ENCODE measurements at places on chromosomes 16 and 17.

DNA sequence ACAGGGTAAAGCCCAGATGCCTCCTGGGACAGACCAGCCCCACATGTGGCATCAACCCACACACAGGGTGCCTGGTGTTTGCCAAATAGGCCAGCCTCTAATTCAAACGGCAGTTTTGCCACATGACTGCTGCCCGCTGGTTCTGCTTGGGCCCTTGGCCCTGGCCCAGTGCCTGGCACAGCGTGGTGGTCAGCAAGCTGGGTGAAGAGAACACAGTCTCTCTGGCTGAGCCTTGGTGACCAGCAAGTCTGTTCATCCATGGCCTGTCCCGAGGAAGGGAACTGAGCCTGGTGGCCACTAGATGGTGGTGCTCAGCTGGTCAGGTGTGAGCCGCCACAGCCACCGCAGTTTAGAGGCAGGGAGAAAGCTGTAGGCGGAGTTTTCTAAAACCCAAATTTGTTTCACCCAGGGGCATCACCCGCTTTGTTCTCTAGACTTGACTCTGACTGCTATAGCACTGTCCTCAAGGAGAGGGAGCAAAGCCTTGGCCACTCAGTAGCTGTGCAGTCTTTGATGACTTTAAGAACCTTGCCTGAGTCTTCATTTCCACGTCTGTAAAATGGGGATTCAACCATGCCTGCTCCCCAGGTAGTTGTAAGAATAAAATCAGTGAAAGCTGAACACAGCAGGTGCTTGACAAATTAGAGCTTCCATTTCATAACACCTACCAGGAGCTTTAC is 4.7 kb upstream of the GFAP start:
- peak; percentile 28 for DNase-seq

- no peak for DNase-seq
These were observed 96.0 kb downstream of the WDR59 start for GRCh38 chr16:74888888-74889287.

DNA sequence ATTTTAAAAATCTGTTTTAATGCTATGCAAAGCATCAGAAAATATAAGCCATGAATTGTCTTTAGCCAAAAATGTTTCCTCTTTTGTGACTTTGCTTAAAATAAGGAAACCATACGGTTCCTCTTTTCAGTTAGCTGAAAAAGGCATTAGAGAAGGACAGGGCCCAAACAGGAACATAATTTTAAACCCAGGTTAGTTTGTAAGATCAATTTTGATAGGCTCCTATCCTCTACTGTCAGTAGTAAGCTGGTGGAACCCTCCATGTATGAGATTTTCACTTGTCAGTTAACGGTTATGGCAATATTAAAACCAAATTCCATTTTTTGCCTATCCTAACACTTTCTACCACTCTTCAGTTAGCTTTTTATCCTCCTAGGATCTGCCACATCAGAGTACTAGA is 4.3 kb downstream of the EVI2B start:
- no peak for DNase-seq

- no peak for DNase-seq
These were observed 226.6 kb downstream of the SPECC1 start for GRCh38 chr17:20235747-20236146.

GRCh38 chr16:48932216-48932855 is 322.4 kb upstream of the N4BP1 start:
- no peak for DNase-seq

GRCh38 chr17:54968988-54969332 is 395 bp downstream of the STXBP4 start:
- DNase-seq = no peak

DNA sequence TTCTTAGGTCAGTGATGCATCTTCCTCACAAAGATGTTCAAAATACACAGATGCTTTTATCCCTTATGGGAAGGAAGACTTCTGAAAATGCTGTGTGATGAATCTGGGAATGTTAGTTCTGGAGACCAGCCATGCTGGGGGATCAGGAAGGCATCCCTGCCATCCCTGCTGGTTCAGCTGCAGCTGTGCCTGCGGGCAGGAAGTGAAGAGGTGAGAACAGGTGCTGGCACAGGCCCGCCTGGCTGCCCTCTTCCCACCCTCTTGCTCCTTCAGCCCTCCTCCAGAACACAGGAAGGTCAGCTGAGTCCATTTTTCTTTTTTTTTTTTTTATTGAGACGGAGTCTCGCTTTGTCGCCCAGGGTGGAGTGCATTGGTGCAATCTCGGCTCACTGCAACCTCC is 15.2 kb downstream of the RAB11FIP3 start:
- no peak for DNase-seq

DNA sequence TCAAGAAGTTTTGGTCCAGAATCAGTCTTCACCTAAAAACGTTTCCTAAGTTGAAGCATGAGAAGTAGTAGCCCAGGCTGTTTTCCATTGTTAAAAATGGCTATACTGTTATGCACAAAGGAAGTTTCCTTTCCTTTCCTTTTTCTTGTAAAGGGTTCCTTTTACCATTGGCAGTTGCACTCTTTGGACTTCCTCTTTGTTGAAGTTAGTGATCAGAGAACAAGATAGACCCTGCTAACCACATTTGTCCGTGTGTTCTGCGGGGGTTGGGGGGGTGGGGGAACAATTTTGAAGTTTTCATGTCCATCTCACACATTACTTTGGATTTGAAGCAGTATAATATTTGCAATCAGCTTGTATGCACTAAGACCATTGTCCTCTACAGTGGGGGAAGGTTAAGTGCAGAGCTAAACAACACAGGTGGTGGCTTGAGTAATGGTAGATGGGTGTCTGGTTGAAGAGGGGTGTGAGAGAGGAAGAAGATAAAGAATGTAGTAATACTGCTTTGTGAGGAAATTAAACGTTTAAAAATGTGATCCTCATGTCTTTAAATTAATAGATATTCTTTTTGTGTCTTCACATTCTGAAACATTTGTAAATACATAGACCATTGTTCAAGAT is 1.4 kb downstream of the LPCAT2 start:
- no peak for DNase-seq

GRCh38 chr17:40782450-40782849 is at the start of gene KRT27:
Gene KRT27, minus strand, starts transcription at chr17:40782550. Its CDS starts 57 bp downstream, at chr17:40782493.
- DNase-seq = no peak

DNA sequence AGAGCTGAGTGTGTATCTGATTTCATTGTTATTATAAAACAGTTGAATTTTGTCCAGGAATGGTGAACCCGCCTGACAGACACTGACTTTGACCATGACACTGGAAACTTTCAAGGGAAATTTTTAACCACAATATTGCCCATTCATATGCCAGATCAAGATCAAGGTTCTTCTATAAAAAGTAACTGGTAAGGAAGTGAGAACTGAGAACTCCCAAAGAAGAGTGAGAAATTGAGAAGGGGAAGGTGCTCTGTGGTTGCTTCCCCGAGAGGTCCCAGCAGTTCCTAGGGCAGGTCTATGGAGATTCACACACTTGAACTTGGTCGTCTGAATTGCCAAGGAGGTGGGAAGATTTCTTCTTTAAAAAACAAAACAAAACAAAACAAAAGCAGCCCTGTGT is 27.3 kb downstream of the SLC6A4 start:
- DNase-seq = no peak

DNA sequence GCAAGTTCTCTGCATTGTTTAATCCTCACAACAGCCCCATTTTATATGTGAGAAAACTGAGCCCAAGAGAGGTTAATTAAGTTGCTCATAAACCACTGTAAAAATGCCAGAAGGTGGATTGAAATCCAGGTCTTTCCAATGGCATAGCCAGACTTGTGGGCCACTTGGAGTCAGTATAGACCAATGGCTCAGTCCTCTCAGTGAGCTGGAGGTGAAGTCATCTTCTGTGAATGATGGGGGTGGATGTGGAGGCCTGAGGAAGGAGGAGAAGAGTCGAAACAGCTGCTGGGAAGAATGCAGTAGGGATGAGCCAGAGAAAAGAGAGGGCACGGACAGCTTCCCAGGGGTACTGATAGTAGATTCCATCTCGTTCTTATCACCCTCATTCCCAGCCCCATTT is 213.4 kb downstream of the SOX9 start:
- DNase-seq = no peak

DNA sequence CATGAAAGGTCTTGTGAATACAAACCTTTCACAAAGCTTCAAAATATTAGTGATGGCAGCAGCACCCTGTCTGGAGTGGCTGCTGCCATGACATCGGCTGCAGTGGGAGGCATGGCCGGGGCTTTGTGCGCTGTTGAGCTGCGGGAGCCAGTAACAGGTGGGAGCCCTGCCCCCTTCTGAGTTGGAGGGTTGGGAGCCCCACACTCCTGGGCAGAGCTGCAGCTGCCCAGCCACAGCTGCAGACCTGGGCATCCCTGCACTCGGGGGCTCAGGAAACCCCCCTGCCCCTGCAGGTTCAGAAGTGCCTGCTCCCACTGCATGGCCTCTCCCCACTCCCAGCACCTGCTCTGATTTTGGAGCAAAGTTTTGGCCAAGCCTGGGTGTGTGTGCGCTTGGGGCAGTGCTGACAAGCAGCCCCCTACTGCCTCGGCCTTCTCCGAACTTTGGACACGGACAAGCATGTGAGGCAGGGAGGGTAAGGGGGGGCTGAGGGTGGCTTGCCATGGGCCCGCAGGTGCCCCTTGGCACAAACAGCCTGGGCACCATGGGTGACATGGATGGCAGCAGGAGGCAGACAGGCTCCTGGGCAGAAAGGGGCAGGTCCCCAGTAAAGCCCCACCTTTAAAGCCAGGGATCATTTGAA is 42.7 kb downstream of the IST1 start:
- DNase-seq = no peak

- DNase-seq = no peak
These were observed 5.7 kb downstream of the ADGRG1 start for GRCh38 chr16:57634171-57634570.

DNA sequence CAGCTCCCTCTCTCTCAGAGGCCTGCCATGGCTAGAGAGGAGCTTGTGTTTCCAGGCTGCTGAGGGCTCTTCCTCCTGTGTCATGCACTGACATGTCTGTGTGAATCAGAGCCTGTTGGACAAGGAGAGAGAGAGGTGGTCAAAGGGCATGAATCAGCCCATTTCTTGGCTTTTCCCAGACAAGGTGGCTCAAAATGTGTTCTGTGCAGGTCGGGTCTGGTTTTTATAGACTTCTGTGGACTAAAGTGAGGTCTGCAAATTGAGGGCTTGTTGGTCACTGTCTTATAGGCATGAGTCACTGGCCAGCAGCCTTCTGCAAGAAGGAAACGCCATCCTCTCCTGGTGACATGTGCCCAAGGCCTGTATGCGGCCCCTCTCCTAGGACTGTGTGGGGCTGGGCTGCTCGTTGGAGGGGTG is 97.9 kb downstream of the FOXL1 start:
- DNase-seq = no peak

GRCh38 chr17:64236827-64237403 is 26.1 kb downstream of the TEX2 start:
- DNase-seq = no peak

GRCh38 chr17:2871720-2872119 is 75.5 kb downstream of the RAP1GAP2 start:
- DNase-seq = no peak

DNA sequence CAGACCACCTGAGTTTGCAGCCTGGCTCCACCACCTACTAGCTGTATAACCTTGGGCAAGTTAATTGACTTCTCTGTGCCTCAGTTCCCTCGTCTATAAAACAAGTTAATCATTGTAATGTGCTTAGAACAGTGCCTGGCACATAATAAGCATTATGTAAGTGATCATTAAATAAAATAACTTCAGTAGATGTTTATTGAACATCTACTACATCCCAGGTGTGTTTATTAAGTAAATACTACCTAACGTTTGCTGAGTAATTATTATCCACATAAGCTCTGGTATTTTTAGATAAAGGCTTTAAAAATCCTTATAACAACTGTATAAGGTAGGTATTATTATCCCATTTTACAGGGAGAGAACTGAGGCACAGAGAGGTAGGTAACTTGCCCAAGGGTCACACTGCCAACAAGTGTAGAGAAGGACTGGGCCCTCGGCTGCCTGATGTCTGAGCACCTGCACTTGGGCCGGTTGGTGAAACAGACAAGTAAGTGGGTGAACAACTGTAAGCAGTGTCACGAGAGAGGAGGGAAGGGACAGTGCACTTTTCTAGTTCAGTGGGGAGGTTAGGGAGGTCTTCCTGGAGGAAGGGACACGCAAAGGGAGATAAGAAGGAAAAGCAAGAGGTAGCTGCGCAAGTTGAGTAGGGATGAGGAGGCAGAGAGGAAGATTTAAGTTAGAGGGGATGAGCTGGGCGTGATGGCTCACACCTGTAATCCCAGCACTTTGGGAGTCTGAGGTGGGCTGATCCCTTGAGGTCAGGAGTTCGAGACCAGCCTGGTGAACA is 4.6 kb downstream of the TNS4 start:
- no peak for DNase-seq

DNA sequence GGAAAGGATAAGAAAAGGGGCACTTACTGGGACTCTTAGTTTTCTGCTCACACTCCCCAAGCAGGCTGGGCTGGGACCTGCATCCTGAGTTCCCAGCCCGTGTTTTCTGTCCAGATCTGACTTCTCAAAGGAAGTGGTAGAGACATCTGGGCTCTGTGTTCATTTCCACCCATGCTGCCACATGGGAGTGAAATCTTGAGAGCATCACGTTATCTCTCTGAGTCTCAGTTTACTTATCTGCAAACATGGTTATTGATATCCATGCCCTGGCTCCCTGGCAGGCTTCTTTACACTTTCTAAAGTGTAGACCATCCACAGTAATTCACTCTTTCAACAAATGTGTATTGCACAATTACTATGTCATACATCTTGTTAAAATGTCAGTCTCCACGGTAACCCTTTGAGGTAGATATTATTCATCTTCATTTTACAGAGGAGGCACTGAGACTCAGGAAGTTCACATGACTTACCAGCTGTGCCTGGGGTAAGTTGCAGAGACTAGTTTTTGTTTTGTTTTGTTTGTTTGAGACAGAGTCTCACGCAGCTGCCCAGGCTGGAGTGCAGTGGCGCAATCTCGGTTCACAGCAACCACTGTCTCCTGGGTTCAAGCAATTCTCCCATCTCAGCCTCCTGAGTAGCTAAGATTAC is 3.4 kb downstream of the ZNF688 start:
- DNase-seq = no peak

DNA sequence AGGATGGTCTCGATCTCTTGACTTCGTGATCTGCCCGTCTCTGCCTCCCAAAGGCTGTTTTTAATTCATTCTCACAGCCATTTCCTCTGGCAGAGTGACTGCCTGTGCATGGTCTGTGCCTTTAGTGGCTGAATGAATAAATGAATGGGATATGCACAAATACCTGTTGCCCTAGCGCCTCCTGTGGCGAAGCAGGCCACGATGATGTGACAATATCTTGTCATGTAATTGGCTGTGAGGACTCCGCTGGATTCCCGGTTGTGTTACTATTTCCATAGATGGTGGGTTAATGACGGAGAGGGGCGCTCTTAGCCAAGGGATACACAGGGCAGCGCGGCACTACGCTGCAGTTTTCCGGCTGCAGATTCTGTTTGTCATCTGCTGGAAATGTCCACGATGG is 26.8 kb upstream of the ENDOV start:
- no peak for DNase-seq

DNA sequence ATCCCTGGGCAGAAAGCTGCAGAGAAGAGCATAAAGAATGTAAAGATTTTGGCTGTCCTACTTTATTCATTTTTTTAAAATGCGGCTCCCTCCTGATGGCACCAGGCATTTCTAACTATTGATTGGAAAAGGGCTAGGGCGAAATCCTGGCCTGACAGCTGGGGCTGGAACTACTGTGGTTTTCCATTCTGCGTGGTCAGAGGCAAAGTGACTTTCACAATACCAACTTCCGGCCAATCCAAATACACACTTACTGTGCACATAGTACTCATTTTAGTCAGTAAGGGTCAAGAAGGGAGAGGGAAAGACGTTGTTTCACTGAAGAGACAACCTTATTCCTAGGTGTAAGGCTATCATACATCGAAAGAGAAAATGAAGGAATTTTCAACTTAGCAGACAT is 113.8 kb upstream of the PMFBP1 start:
- no peak for DNase-seq

GRCh38 chr17:3008336-3009288 is 54.8 kb downstream of the OR1D5 start:
- DNase-seq = no peak

GRCh38 chr17:42202159-42202558 is 7.9 kb upstream of the GHDC start:
- DNase-seq = no peak

Data from activated T-helper 1 cell treated with Interleukin-2 at 50 U/mL for 16 hours (primary cell).